ENCODE measurements at places on chromosomes 1 and 21.

DNA sequence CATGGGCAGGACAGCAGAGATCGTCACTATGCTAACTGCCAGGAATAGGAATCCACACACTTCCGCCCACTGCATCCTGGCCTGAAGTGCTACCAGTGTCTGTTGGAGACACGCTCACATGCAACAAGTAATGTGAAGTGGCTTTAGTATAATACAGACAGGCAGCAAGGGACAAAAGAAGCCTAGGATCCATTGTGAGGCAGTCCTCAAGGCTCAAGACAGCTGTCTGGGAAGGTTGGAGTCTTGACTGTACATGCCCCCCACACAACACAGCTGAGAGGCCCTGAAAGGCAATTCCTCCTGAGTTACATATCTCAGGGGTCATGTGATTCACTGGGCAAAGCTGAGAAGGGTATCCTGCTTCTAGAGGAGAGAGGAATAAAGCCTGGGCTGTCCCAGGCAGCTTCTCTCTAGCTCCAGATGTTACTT lies 39.9 kb upstream of the CD1D start:
- no peak for DNase-seq

GRCh38 chr21:43611598-43612369 lies 47.5 kb downstream of the HSF2BP start:
- DNase-seq: no peak

GRCh38 chr1:223337174-223337869 lies 26.7 kb downstream of the SUSD4 start:
- peak; percentile 82 for DNase-seq

- DNase-seq: no peak
Measured at GRCh38 chr1:43441166-43441893, 12.4 kb downstream of the HYI start.
